ENCODE measurements at places on chromosomes 1 and 21.

DNA sequence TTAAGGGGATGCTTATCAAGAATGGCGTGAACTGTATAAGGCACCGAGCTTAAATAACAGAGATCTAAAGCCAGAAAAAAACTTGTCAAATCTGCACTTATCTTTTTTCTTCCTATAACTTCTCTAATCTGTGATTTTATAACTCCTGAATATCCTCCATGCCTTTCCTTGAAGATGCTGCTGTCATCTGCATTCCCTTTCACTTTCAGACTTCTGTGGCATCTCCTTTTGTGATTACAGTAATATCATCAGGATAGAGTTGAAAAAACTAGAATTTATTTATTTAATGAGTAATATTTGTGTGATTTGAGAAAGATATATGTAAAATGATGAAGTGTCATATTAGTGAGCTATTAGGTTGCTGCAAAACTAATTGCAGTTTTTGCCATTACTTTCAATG is 357.8 kb upstream of the PTBP2 start:
- no peak for DNase-seq

DNA sequence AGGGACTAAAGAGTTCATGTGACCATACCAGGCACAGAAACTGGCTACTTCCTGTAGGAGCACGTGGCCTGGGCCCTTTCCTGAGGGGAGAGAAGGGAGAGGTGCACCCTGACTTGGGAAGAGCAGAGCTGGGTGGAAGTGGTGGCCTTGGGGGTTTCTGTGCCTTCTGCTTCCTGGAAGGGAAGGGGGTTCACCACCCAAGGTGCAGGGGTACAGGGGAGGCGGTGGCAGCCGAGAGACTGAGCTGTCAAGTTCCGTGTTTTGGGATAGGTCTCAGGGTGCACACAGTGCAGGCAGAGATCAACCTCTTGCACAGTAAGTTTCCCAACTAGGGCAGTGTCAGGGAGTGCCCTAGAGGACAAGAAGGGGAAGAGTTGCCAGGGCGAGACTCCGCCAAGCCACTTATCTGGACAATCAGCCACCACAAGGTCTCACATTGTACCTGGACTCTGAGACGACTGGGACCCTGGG is 10.1 kb downstream of the HECTD3 start:
- no peak for DNase-seq

DNA sequence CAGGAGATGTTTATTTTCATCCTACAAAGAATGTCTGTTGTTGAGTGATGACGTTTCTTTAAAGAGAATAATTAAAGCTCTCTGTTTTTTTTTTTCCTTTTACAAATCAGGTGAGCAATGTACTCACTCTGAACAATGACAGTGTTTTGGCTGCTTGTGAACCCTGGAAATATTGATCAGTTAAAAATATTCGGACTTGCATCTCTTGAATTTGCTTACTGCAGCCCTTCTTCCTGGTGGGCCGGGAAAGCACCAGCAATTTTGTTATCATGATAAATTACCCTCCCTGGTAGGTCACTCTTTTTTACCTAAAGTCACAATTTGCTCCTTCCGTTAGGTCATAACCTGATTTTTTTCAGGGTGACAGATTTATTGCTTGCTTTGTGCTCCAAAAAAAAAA is 72.3 kb upstream of the NR5A2 start:
- DNase-seq, result no peak

DNA sequence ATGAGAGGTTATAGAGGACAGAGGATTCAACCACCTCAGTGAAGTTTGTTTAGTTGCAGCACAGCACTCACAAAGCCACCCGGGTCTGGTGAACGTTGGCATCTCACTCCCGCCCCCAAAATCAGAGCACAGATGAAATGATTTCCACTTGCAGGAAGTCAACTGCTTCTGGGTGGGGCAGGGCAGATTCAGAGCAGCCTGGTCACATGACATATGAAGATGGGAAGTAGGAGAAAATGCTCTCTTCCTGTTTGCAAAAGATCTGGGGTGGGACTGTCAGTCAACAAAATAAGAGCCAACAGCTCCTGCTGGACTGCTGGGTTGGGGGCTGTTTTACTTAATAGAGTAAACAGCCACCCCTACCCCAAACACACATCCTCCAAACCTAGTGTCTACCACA is 43.2 kb downstream of the LRRC71 start:
- DNase-seq, result no peak

DNA sequence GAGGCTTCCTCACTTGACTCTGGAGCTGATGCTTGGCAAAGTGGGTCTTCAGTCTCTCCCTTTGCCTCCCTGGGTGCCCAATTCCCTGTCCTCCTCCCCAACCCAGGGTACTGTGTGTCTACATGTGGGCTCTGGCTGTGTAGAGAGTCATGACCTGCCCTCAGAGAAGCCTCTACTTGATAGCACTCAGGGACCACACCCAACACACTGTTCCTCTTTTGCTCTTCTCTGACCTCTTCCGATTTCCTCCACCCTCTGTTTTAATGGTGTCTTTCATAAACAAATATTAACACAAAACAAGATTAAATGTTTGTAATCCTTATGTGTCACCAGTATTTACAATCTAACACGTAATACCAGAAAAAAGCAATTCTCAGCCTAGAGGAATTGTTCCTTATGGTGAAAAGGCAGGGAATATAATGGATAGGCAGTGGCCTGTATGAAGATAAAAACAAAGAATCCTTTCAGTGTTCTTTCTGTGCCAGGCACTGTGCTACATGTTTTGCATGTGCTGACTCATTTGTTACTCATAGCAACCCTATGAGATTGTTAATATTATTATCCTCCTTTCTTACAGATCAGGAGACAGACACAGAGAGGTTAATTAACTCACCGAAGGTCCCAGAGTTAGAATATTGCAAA is 58.2 kb downstream of the HSD3B1 start:
- no peak for DNase-seq

DNA sequence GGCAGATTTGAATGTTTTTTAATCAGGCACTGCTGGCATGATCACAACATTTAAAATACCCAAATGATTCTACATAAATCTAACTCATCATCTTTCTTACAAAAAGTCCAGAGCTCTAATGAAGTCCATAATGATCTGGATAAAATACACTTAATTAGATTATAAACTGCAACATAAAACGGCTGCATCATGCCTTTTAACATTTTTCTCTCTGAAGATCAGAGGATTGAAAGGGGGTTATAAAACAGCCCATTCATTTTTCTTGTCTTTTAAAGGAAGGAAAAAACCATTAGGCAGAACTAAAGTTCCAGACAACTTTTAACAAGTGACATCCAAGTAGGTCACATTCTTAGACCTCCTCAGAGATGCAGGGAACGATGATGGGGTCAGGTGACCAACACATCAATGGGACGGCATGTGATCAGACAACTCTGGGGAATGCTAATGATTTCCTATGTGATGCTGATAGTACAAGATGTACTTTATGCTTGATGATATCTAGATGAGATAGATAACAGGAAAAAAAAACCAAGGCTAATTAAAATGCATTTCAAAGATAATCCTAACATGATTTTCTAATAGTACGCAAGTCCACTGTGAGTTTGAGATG is 455.1 kb downstream of the SMYD3 start:
- no peak for DNase-seq

- DNase-seq, result no peak
Observed at GRCh38 chr1:3255680-3256079, 186.7 kb downstream of the PRDM16 start.

DNA sequence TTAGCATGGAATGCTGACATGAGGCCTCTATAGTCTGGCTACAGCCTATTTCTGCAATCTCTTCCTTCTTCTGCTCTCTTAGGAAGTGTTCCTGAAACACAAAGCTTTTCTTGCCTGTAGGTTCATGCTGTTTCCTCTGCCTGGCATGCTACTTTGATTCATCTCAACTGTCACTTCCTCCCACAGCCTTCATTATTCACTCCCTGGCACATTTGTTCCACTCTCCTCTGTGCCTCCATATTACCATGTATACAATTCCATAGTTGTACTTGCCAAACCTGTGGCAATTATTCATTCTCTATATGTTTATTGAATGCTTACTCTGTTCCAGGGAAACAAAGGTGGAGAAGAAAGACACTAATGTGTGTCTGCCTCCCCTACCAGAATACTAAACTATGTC is 210.2 kb downstream of the LRRC7 start:
- DNase-seq, result no peak

GRCh38 chr1:26168410-26169197 is at the start of gene C1orf232:
TSS of gene C1orf232 (minus strand) at chr1:26168963. CDS start at chr1:26168499, 464 bp downstream.
- DNase-seq, result no peak

- no peak for DNase-seq
Observed at GRCh38 chr1:207779008-207779407, 27.2 kb downstream of the CD46 start.

GRCh38 chr1:5945445-5945844 is 46.8 kb downstream of the NPHP4 start:
- DNase-seq, result no peak

DNA sequence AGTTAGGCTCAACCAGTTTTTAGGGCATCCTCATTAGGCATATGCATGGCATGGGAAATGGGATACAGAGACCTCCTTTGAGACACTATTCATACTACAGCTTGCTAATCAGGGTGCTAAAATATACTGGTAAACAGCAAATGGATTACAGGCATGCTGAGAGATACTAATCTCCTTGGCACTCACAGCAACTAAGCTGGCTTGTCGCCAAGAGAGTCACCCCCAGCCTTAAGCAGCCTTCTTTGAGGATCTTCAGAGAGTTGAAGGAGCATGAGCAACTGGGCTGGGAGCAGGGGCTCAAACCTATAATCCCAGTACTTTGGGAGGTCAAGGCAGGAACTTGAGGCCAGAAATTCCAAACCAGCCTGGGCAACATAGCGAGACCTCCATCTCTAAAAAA is 120.1 kb upstream of the NR5A2 start:
- no peak for DNase-seq

DNA sequence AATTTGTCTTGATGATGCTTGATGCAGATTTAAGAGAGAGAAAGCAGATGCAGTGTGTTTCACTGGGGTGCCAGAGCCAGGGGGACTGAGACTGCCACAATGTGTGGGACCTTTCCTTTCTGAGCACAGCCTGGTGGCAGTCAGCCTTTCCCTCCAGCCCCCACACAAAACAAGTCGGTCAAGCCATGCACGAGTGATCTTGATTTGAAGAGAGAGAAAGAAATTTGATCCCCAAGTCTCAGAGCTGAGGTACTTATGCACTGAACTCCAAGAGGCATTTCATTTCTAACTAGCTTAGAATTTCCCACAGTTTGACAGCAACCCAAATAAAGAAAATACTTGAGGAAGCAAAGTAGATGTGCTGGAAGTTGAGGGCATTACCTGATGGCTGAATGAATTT is 193.8 kb downstream of the ST6GALNAC3 start:
- no peak for DNase-seq

- no peak for DNase-seq
Observed at GRCh38 chr1:37274486-37274885, 199.9 kb upstream of the ZC3H12A start.

GRCh38 chr1:70978623-70979022 is 69.0 kb downstream of the PTGER3 start:
- no peak for DNase-seq

DNA sequence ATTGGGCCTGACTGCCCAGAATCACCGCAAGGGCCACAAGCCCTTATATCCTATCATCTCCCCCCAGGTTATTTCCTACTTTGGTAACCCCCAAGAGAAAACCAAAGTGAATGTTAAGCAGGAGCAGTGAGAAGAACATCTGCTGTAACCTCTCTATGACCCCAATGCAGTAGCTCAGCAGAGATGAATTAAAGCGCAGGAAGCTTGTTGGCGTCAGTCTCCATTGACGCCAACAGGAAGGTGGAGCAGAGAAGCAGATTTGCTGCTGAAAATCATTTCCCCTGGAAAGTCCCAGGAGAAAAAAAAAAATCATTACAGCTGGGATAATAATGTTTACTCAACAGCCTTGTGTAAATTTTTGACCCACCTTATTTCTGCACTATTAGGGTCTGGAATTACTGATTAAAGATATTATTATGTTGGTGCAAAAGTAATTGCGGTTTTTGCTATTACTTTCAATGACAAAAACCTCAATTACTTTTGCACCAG is 33.2 kb upstream of the FAM163A start:
- DNase-seq, result no peak

GRCh38 chr1:36274201-36274600 is 32.0 kb upstream of the SH3D21 start:
- no peak for DNase-seq

DNA sequence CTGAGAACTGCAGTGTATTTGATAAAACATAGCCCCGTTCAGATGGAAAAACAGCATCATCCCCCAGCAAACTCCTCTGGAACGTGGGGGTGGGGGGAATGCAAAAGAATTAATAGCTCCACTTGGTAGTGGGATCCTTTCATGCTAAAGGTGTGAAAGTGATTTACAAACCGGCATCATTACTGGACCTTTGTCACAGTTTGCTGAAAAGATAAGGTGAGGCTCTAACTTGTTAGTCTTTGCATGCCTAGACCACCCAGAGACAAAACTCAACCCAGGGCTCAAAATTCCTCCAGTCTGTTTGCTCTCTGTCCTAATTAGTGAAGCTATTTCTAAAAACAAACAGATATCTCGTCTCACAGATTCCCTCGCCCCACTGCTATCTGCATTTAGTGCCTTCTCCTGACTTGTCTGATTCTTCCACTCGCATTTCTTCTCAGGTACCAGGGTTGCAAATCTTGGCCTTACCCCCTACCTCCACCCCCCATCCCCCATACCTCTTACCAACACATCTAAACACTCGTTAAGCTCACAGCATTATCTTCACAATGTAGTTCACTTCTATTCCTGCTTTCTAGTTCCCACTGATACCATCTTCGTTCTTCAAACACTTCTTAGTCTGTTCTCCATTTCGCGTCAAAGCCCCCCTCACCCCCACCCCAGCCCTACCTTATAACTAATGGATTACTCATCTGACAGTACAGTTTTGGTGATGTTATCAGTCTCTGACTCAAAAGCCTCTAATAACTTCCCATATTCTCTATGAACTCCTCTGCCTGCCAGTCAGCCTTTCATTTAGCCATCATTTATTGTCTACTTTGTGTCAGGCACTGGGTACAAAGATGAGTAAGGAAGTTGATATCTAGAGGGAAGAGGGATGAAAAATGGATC is 11.8 kb downstream of the IER5 start:
- DNase-seq, result no peak

GRCh38 chr1:227745568-227746265 is 10.5 kb downstream of the SNAP47 start:
- DNase-seq, result no peak

DNA sequence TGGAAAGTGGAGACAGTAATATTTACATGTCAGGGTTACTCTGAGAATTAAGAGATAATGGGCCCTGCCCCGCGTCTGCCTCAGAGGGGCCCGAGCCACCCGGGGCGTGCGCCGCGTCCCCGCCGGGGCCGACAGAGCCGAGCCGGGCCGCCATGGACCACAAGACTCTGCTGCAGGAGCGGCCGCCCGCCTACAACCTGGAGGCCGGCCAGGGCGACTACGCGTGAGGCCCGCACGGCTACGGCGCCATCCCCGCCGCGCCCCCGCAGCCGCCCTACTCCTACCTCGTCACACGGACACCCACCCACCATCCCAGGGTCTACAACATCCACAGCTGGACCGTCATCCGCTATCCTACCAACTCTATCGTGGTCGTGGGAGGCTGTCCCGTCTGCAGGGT is 35.1 kb upstream of the LRRC39 start:
- no peak for DNase-seq

DNA sequence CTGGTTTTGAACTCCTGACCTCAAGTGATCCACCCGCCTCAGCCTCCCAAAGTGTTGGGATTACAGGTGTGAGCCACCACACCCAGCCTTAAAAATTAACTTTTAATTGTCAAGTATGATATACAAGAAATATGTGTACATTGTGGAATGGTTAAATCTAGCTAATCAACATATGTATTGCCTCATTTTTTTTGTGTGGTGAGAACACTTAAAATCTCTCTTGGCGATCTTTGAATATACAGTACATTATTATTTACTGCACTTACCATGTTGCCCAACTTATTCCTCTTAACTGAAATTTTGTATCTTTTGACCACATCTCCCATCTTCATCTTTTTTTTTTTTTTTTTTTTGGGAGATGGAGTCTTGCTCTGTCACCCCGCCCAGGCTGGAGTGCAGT is 23.3 kb downstream of the THRAP3 start:
- DNase-seq, result no peak
